ENCODE measurements at places on chromosomes 4 and X. TPM values are rescaled to one million over a fixed set of nuclear protein-coding genes. Genes with fewer than 3 reads are reported as not detected.

GRCh38 chr4:155399974-155400697 is 23.4 kb upstream of the MAP9 start:
- no peak overlapping the region for H3K4me3 ChIP-seq
- no peaks in the 10 kb centered on the region for H3K36me3 ChIP-seq
- no peak for DNase-seq
- no peaks in the 10 kb centered on the region for H3K4me1 ChIP-seq
- H3K27me3 ChIP-seq, result no peaks in the 10 kb centered on the region

GRCh38 chr4:176882206-176882605 is 89.5 kb upstream of the VEGFC start:
- H3K36me3 ChIP-seq, result no peaks in the 10 kb centered on the region
- H3K4me1 ChIP-seq, result no peaks in the 10 kb centered on the region
- no peak overlapping the region for H3K4me3 ChIP-seq
- H3K27ac ChIP-seq, result no peak overlapping the region

DNA sequence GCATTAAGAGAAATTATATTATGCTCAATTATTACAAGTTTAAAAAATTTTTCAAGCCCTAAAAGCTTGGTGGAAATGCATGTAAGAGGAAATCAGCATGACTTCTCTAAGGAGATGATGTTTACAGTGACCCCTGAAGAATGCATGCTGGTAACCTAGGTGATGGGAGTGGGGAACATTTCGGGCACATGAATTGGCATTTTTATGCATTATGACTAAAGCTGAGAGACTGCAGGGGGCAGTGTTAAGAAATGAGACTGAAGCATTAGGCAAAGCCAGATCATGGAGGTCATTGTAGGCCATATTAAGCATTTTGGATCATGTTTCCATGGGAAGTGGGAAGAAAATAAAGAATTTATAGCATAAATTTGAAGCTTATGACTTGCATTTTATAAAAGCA is 421.3 kb downstream of the FAT4 start:
- H3K27me3 ChIP-seq, result no peaks in the 10 kb centered on the region
- no peak overlapping the region for H3K27ac ChIP-seq
- peaks cover 3% of the 10 kb centered on the region for H3K4me1 ChIP-seq
- no peak overlapping the region for H3K4me3 ChIP-seq
- no peaks in the 10 kb centered on the region for H3K36me3 ChIP-seq

DNA sequence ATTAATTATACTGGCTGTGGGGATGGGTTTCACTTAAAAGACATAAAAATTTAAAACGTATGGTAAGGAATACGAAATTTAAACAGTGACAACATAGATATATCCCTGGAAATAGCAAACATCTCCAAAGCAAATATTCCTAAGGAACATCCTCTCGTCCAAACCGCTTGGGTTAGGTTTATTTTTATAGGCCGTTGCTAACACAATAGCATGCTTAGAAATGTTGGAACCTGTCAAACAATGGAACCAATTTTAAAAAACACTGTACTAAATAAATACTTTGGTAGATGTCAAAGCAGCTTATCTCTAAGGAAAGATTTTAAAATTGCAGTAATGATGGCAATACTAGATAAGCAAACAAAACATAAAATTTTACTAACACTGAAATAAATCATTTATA is 45.4 kb downstream of the SEC24D start:
- no peak overlapping the region for H3K27ac ChIP-seq
- H3K27me3 ChIP-seq, result no peaks in the 10 kb centered on the region

Gene FAM133A
- total RNA-seq, result 0.69 TPM

Gene FAM9B
- total RNA-seq, result not detected

Measured in ovary (tissue), 10 donors.